ENCODE measurements at places on chromosomes 16 and 17. TPM values are rescaled to one million over a fixed set of nuclear protein-coding genes. Genes with fewer than 3 reads are reported as not detected.

Gene DHRS13
- 17.1 TPM for polyA plus RNA-seq

Gene SPN
- polyA plus RNA-seq, result 11.0 TPM

Gene TBC1D3I
- polyA plus RNA-seq, result not detected

Gene NRN1L
- polyA plus RNA-seq, result 0.95 TPM

Gene DBNDD1
- polyA plus RNA-seq, result 9.4 TPM

Gene ADGRG1
- 10.3 TPM for polyA plus RNA-seq

Gene GINS3
- polyA plus RNA-seq, result 1.5 TPM

Gene SLC13A2
- not detected for polyA plus RNA-seq

Gene FNDC8
- polyA plus RNA-seq, result not detected

Gene MILR1
- 1.9 TPM for polyA plus RNA-seq

Gene USP43
- polyA plus RNA-seq, result not detected

Gene TP53TG3C
- polyA plus RNA-seq, result not detected

Gene SLC5A2
- 0.94 TPM for polyA plus RNA-seq

Gene DHX58
- polyA plus RNA-seq, result 13.3 TPM

Gene KRT27
- polyA plus RNA-seq, result not detected

Gene GPR179
- polyA plus RNA-seq, result not detected

Gene KRTAP9-2
- polyA plus RNA-seq, result not detected

Gene TOX3
- polyA plus RNA-seq, result not detected

Gene SRCIN1
- not detected for polyA plus RNA-seq

Gene FOXO3B
- polyA plus RNA-seq, result 3.6 TPM

Gene CACNG1
- not detected for polyA plus RNA-seq

Gene CLDN9
- not detected for polyA plus RNA-seq

Measured in IgD-negative memory B cell (primary cell).